Stimulated activated CD4-positive, alpha-beta T cell treated with anti-CD3 and anti-CD28 coated beads, TNF-alpha, amount 100 ng/mL, for 24 hours (primary cell): ENCODE measurements at places on chromosomes 7 and 10.

GRCh38 chr7:79952399-79952798, 182.2 kb upstream of the GNAI1 start:
- no peak for DNase-seq

DNA sequence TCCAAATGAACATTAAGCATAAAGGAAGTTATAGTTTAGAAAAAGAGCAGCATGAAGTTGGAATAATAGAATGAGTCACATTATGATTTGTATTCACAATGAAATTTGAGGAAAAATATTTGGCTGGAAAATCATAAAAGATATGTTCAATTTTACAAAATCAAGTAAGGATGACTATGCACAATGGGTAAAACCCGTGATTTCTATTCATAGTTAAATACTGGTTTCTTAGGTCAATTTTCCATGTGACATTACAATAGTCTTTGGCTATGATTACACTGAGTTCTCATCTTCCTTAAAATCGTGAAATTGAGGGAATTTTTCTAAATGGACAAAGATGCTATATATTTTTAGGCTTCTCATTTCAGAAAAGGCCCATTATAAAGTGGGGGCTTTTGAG, 17.4 kb upstream of the CCDC172 start:
- DNase-seq, result no peak

DNA sequence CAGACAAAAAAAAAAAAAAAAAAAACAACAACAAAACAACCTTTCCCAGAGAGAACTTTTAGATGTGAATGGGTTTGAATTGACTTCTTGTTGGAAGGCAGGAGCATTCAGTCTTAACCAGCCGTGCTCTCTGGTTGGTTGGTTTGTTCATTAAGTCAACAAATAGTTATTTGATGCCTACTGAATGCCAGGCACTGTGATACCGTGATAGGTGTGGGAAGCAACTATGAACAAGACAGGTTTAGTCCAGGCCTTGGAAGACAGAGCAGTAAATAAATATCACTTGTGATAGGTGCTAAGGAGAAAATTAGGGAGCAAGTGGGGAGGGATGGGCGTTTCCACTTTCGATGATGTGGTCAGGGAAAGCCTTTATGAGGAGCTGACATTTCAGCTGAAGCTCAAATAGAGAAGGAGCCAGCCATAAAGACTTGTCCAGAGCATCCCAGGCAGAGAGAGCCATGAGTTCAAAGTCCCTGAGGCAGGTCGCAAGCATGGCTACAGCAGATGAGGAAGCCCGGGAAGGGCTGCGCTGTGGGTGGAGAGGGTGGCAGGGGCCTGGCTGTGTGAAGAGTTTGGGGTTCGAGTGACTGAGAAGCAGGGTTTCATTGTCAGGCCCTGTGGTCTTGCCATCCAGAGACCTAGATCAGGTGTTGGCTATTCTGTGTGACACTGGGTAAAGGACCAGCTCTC, 8.0 kb downstream of the TSPAN15 start:
- DNase-seq, result no peak

- DNase-seq, result no peak
Observed at GRCh38 chr7:87635921-87636320, 7.7 kb downstream of the RUNDC3B start.

GRCh38 chr7:139602143-139602722, 78.7 kb downstream of the CLEC2L start:
- no peak for DNase-seq

- no peak for DNase-seq
Observed at GRCh38 chr7:2248984-2249694, 7.1 kb downstream of the NUDT1 start.

GRCh38 chr7:22183522-22184280, 173.3 kb downstream of the RAPGEF5 start:
- DNase-seq, result no peak

- DNase-seq, result no peak
Observed at GRCh38 chr10:1120306-1120705, 64.1 kb downstream of the WDR37 start.
